ENCODE measurements at places on chromosomes 6 and 20.

GRCh38 chr20:48761023-48761785, 66.6 kb downstream of the PREX1 start:
- DNase-seq: peak; percentile 59

DNA sequence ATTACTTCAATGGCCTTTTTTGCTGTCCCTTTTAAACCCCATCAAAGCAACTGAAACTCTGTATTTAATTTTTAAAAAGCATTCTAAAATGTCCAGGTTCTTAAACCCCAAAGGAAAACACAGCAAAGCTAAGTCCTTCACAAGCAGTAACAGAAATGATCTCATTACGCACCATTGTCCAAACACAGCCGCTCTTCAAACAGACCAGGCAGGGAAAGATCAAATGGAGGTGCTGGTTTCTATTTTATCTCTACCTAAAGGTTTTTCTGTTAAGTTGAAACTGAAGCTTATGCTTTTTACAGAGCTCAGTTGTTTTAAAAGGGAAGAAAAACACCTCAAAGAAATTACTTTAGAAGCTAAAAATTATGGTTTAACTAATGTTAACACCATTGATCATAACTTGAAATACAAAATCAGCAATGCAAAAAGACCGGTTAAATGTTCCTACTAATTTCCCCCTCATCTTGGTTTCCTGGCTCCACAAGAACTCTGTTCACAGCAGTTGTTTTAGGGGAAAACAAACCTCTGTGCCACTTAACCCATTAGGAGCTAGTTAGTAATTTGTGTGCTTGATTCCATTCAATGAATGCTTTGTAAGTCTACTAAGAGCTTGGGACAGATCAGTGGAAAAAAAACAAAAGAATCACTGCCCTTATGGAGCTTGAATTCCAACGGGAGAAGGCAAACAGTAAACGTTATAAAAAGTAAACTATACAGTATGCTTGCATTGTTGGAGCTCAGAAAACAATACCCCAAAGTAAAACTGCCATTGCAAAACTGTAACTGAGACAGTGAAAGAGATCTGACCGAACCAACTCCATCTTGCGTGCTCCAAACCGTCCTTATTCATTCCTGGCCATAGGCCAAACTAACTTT, 87.4 kb downstream of the CD24 start:
- DNase-seq: no peak

DNA sequence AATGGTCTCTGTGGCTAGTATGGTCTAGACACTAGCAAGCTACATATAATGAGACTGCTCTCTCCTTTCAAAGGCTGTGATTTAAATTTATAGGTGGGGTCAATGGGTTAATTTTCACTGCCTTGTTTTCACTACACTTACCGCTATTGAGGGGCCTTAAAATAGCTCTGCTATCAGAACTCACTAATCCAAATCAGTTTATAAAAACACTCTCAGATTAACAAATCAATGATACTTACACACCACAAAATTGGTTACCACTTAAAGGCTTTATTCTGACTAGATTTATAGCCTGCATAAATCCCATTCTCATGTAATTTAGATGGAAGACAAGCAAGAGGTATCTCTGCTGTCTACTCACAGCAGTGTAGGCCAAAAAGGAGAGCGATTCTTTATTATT, 313.0 kb upstream of the AGPAT4 start:
- DNase-seq: no peak

GRCh38 chr6:125354649-125355048, 52.9 kb upstream of the HDDC2 start:
- no peak for DNase-seq

GRCh38 chr20:62344782-62345181, 22.3 kb downstream of the LAMA5 start:
- DNase-seq: no peak

DNA sequence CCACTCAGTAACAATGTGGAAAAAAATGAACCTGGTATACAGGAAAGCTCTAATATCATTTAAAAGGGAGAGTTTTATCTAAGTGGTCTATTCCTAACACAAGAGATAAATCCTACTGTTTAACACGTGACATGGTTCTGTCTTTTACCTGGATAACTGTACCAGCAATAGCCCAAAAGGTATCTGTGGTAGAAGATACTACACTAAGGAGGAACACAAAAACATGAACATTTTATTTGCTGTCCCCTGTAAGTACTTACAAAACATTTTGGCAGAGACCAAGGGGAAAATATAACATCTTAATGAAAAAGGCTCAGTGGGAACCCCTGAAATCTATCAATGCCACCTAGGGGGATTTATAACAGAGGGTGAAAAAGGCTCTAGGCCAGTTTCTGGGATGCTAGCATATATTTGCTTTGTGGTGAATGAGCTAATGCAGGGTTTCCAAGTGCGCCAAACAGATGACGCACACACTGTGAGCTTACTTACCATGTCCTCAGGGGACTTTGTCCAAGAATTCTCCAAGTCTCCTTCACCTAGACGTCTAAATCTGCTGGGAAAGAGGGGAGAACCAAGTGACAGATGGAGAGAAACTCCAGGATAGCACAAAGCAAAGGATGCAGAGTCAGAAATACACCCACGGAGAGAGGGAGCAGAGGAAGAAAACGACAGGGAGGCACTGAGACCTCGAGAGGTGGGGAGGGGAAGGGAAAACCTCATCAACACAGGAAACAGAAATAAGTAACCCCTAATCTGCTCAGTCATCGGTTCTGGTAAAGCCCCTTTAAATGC, 147.9 kb upstream of the PRND start:
- no peak for DNase-seq

DNA sequence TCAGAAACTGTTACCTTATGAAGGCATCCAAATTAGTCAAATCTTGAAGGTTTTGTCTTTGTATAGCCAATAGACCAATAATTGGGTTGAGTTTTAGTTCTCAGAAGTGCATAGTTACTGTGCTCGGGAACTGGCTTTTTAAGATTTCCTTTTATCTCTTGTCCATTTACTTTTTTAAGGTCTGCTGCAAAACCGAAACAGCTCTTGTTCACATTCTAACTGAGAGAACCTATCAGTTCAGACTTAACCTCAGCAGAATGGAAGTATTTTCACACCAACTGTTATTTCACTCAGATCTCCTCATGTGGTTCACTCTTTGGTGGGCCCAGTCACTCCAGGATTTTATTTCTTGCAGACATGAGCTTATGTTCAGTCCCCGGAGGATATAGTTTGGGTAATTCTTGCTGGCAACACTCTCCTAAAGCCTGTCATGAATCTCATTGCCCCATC, 55.5 kb downstream of the TPBG start:
- DNase-seq: no peak

- no peak for DNase-seq
Measured at GRCh38 chr20:58349570-58349969, 39.5 kb upstream of the VAPB start.

DNA sequence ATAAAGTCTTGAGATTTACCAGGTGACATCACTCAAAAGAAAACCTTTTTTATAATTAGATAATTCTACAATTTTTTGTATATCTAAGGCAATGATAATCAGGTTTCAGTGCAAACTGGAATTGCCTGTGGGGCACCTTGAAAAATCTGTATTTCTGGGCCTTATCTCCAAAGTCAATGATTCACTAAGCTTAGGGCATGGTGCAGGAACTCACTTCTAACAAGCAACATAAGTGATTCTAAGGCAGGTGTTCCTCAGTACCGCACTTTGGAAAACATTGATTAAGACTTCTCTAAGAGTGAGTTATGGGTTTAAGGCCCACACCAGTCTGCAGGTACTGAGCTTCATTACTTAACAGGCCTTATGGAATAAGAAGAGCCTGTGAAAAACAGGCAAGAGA, 115.3 kb downstream of the COL12A1 start:
- no peak for DNase-seq
